ENCODE measurements at places on chromosomes 16 and 17.

DNA sequence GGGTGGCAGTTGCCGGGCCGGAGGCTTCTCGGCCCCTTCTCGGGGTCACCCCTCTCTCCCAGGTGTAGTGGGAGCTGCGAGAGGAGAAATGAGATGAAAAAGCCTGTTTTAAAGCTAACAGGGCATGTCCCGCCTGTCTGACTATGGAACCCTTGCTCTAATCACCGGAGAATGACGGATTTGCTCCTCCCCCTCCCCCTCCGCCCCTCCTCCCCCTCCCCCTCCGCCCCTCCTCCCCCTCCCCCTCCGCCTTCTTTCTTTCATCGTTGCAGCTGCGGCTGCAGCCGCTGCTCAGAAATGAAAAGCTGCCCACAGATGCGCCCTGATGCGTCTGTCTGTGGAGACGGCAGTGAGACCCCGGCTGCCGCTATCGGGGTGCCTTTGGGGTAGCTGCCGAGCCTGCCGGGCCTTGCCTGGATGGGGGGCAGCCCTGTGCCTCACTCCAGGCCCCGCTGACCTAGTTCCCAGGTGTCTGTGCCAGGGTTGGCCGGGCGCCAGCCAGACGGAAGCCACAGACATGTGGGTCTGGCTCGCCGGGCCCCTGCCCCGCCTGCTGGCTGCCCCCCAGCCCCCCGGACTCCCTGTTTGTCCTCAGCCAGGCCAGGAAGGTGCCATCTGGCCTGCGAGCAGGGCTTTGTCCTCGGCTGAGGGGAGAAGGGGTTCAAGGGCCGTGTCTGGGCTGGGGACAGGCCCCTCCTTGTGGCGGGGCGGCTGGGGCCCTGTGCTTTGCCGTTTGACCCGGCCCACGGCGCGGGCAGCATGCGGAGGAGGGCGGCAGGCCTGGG lies 37.7 kb downstream of the GINS2 start:
- no peak for DNase-seq

- no peak for DNase-seq
Observed at GRCh38 chr17:68578236-68578635, 22.9 kb downstream of the FAM20A start.

DNA sequence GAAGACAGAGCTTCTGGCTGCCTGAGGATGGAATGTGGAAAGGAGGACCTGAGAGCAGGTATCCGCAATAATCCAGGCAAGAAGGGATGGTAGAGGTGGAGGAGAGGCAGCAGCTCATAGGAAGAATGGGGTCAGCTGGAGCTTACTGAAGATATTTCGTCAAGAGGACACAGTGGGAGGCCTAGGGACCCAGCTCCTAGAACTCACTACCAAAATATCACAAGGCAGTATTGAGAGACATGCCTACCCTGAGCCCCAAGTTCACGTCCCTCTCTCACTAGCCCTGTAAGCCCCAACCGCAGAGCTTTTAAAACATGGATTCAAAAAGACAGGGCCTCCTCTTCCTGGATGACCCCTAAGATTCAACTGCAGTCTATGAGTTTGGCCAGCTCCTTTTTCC lies 14.2 kb upstream of the CCL8 start:
- no peak for DNase-seq

DNA sequence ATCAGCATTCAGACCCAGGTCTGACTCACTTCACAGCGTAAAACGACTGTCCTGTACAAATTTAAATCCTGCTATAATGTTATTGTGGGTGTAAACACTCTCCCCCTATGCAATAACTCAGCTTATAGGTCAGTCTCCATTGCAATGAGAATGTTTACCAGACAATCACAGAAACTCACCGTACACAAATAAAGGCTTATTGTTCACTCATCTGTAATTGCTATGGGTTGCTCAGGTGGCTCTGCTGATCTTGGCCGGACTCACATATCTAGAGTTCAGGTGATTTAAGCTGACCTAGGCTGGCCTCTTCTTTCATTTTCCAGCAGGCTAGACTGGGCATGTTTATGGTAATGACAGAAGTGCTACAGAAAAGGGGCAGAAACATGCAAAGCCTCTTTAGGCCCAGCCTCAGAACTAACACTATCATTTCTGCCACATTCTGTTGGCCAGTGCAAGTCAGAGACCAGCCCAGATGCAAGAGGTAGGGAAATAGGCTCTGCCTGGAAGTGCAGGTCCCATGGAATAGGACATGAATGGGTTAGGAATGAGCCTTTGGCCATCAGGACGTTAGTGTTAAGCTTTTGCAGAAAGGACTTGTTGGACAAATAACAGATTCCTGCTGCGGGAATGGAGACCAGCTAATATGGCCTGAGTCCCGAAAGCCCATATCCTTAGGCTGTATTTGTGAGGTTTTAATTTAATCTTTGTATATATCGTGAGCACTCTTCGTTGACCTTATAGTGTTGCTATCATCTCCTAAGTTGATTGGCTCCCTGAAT lies 44.0 kb downstream of the HLF start:
- no peak for DNase-seq

GRCh38 chr16:75997606-75998005 lies 271.3 kb upstream of the CPHXL start:
- DNase-seq = no peak

DNA sequence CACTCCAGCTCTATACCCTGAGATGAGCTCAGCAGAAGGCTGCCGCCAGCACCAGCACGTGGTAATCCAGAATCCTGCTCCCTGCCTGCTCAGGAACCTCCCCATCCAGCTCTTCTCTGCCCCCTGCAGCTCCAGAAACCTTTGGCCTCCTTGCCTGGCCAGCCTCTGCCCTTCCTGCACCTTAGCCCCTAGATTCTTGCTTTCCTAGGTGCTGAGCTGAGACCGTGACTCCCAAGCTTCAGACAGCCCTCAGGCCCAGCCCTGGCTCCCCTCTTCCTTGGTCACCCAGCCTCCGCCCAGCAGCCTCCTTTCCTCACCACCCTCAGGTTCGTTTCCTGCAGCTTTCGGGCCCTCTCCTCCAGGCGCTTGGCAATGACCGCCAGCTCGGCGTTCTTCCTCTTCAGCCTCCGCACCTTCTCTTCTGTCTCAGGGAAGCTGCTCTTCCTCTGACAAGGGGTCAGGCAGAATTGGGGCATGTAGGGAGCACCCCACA lies 2.6 kb downstream of the TSPOAP1 start:
- no peak for DNase-seq

DNA sequence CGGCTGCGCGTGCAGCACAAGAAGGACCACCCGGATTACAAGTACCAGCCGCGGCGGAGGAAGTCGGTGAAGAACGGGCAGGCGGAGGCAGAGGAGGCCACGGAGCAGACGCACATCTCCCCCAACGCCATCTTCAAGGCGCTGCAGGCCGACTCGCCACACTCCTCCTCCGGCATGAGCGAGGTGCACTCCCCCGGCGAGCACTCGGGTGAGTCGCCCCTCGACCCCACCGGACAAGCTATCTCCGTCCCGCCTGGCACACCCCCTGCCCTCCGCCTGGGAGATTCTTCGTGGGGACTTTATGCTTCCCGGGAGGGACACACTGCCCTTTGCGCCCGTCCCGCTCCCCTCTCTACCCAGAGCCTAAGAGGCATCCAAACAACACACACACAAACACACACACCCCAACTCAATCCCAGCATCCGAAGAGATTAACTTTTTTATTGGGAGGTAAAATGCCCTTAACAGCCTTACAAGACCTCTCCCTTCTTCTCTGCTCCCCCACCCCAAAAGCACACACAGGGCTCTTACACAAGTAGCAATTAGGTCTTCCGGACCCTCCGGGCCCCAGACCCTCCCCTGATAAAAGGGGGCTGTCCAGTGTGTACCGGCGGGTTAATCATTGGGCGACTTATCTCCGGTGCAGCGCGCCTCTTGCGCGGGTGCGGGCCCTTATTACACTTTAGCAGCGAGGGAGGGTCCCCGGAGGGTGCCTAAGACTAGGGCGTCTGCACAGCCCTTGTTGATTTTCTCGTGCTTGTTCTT lies 2.1 kb downstream of the SOX9 start:
- no peak for DNase-seq

DNA sequence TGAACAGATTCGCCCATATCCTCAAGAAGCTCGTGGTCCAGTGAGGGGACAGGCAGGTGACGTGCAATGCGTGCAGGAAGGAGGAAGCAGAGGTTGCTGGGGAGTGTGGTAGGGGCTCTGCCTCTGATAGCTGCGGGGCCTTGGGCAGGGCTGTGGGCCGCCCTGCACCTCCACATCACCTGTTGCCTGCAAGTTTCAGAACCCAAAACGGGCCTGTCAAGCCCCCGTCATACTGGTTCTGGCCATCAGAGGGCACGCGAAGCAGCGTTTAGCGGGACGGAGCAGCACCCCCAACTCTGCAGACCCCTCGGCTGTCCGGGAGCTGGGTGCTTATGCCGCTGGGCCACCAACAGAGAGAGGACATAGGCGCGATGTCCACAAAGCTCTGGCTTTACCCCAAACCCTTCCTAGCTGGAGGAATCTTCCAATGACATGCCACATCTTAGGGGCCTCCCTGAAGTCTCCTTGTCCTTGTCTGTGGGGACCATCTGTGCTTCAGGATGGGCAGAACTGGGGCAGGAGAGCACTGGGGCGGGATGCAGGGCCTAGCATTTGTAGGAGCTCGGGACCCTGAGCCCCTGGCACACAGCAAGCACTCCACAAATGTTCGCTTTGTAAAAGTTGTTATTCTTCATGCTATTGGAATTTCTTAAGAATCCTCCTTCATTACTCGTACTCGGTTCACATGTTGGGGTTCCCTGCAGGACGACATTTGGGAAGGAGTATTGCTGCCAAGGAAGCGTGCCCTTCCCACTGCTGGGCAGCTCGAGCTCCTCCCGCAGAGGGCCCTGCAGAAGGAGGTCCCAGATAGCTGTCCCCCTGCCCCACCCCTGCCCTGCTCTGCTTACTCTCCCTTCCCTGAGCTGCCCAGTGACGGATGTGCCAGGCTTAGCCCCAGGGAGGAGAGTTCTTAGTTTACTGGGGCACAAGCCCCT lies 64.3 kb downstream of the CNGB1 start:
- no peak for DNase-seq

DNA sequence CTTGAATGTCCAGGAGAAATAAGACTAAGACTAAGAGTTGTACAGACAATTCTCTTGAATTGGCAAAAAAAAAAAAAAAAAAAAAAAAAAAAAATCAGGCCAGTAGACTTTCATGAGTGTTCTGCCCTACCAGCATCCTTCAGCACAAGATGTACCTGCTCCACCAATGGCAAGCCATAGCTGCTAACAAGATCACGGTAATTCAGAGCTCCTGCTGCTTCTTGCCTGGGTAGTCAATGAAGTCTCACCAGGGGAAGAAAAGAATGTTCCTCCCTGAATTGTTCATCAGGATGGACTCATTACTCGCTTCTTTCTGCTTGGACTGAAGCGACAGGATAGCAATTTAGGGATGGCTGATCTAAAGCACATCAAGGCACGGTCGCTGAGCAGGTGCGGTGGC lies 31.1 kb upstream of the APOH start:
- DNase-seq = no peak

DNA sequence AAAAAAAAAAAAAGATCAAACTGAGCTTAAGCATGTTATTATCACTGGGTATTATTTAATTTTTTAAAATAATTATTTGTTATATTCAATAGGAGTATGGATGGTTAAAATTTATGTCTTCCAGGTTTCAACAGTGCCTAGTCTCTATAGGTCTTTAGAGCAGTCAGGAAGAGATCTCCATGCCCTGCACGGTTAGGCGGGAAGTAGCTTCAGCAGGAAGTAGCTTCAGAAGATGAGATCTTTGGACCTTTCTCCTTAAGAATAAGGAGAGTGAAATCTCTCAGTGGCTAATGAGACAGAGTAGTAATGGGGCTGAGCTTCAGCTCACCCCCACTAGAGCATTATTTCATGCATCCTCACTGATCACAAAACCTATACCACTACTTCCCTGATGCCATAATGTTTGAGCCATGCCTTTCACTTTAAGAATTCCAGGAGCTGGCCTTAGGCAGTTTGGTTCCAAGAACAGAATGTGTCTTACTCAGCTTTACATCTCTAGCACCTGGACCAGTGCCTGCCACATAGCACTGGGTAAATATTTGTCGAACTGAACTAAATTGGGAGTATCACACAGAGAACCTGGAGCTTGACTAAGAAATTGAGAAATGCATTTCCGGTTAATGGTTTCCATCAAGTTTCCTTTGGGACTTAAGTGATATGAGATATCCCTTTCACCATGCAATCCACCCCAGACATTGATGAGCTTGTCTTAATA lies 43.5 kb downstream of the SCPEP1 start:
- no peak for DNase-seq

- DNase-seq = no peak
Observed at GRCh38 chr16:66143415-66143814, 223.1 kb upstream of the CDH5 start.

GRCh38 chr17:28843816-28844148 lies 1.2 kb upstream of the FAM222B start:
- DNase-seq = no peak

DNA sequence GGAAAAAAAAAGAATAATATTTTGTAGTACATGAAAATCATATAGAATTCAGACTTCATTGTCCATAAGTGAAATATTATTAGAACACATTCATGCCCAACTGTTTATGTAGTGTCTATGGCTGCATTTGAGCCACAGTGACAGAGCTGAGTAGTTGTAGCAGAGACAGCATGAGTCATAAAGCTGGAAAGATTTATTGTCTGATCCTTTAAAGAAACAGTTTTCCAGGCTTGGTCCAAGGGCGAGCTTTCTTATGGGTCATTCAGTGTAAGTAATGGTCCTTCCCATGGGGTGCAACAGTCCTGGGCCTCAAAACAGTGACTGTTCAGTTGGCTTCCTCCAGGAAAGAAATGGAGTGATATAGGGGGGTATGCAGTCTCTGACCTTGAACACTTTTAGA lies 260.2 kb downstream of the HS3ST4 start:
- DNase-seq = no peak

GRCh38 chr16:30766206-30766932 lies 4.2 kb downstream of the RNF40 start:
- no peak for DNase-seq

DNA sequence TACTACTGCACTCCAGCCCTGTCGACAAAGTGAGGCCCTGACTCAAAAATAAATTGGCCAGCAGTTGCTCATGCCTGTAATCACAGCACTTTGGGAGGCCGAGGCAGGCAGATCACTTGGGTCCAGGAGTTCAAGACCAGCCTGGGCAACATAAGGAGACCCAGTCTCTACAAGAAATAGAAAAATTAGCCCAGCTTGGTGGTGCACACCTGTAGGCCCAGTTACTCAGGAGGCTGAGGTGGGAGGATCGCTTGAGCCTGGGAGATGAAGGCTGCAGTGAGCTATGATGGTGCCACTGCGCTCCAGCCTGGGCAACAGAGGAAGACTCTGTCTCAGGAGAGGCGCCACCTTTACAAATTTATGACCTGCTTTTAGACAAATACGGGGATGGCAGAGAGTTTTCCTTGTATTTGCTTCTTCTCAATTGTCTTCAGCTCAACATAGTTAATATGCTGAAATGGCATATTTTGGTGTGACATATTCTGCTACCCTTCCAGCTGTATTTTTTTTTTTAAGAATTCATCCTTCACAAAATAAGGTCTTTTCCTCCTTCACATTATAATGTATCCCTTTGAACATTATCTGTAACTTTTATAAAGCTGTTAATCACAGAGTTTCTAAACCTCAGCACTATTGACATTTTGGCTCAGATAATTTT lies 21.1 kb upstream of the YPEL2 start:
- DNase-seq = no peak

DNA sequence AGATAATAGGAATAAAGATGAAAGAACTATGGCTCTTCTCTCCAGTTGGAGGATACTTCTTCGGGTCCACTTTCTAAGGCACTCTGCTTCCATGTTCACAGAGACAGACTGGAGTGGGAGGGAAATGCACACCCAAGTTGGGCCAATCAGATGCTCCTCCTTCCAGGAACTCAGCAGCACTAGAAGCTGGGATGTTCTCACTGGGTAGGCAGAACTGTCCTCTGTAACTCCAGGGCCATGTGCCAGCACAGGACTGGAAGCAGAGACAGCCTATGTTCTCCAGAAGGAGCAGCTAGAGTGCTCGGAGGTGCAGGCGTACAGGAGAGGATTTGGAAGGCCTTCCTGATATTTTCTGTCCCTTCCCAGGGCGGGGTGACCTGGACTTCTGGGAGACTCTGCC lies 49.9 kb upstream of the SREBF1 start:
- DNase-seq = no peak

Measured in CD4-positive, alpha-beta T cell treated with Interleukin-4 for 4 hours (primary cell).